ENCODE measurements at places on chromosomes 16 and 17.

GRCh38 chr17:69501591-69502468, 87.3 kb downstream of the MAP2K6 start:
- no peak for DNase-seq

GRCh38 chr16:53530046-53530445, 27.0 kb upstream of the AKTIP start:
- DNase-seq: no peak

DNA sequence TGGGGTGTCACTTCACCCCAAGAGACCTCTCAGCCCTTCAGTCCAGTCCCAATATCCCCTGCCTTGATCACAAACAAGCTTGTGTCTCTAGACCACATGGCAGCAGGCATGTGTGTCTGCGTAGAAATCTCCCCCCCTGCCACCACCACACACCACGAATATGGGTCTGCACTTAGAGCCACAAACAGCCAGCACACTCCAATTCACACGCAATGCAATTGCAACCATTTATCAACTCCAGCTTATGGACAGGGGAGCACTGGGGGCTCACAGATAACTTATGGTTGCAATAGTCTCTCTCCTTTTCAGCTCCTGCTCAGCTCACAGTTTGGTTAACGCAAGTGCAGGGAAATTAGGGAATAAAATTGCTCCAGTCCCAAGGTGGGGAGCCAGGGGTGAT, 2.6 kb downstream of the HOXB9 start:
- DNase-seq: no peak

- no peak for DNase-seq
Observed at GRCh38 chr16:12716658-12717057, 87.0 kb downstream of the CPPED1 start.

DNA sequence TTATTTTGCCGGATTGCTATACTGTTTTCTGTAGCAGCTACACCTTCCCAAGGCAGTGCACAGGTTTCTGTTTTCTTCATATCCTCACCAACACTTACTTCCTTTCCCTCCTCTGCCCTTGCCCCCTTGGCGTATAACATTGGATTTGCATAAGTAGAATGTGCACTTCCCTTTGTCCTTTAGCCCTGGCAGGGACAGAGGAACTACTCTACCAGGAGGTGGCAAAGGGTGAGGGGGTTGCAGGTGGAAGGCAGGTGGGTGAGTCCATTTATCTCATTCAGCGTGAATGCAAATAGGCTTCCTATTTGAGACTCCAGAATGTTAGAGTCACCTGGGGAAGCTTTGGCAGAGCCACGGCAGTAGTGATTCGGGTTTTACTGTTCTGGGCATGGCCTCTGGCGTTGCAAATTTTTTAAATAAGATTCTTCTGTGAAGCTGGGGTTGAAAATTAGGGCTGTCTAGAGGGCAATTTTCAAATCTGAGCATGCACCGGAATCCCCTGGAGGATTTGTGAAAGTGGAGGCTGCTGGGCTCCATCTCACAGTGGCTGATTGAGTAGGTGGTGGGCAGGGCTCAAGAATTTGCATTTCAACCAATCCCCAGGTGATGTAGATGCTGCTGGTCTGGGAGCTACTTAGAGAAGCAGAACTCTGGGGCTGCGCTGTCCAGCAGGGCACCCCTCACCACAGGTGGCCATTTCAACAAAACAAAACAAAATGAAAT, 84.7 kb downstream of the PLCG2 start:
- no peak for DNase-seq

DNA sequence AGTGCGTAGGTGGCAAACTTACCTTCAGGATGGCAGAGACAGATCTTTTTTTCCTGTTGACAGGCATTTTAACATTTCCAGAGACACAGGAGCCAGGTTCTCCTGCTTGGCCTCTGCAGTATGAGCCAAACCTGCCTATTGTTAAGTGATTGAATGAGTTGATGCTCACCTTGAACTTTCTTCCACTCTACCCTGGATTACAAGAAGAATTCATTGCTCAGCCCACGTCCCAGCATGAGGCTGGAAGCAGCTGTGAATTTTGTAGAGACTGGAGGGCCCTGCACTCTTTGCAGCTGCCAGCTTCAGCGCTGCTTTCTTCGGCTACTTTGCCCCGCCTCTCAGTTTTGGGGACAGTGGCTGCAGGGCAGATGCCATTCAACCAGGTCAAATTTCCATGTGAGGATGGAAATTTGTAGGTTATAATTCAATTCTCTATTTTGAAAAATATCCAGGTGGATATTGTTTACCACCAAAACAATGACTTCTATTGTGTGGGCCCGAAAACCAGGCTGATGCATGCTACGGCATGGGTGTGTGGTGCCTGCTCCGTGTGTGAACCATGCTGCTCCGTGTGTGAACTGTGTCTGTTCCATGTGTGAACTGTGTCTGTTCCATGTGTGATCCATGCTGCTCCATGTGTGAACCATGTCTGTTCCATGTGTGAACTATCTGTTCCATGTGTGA, 75.2 kb upstream of the METTL9 start:
- DNase-seq: no peak

GRCh38 chr16:87723226-87723623, 42.6 kb downstream of the KLHDC4 start:
- DNase-seq: no peak

DNA sequence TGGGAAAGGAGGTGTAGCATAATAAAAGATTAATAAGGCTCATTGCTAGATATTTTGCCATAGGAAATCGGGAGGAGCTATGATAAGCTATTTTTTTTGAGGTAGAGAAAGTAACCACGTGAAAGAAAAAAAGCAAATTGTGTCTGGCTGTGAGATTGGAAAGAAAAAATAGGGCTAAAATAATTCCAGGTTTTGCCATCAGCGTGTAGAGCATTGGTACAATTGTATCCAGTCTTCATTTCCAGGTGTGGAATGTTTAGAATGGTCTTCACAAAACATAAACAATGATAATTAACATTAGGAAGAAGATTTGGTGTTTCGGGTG, 1.1 kb downstream of the TANC2 start:
- no peak for DNase-seq

- DNase-seq: no peak
Observed at GRCh38 chr16:67029254-67030096, 526 bp downstream of the CBFB start.

Data from stimulated activated CD4-positive, alpha-beta T cell treated with anti-CD3 and anti-CD28 coated beads, Interleukin-1b, Interleukin-23, amount 100 ng/mL, for 1 hour (primary cell).